ENCODE measurements at places on chromosomes 1 and 21.

DNA sequence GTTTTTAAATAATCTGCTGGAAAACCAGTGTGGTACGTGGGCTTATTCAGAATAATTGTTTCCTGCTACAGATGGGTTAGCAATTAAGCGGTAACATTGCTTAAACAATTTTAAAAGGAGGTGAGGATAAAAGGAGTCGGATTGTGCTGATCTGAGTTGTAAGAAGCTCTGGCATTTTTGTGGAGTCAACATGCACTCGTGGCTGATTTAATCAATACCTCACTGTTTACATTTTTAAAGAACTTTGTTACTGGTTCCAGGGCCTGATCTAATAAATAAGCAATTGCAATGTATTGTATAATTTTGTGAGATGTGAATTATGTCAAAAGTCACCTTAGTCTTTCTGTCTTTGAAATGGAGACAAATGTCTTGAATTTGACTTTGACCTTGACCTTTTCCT lies 474.0 kb downstream of the SETD4 start:
- no peak for DNase-seq

DNA sequence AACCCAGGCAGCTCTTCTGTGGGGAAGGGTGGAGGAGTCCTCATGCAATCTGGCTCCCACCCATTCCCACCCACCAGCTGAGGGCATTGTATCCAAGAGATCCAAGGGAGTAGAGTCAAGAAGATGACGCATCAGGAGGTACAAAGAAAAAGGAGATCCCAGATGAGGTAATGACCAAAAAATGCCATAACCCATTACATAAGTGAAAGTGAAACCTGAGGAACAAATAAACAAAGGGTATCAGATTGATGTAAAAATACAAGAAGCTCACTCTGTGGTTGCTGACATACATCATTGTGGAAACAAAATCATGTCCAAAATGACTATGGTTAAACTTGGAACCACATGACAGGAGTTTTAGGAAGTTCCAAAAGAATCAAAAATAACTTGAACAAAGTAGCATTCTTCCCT lies 42.5 kb downstream of the CCN1 start:
- DNase-seq, result no peak

DNA sequence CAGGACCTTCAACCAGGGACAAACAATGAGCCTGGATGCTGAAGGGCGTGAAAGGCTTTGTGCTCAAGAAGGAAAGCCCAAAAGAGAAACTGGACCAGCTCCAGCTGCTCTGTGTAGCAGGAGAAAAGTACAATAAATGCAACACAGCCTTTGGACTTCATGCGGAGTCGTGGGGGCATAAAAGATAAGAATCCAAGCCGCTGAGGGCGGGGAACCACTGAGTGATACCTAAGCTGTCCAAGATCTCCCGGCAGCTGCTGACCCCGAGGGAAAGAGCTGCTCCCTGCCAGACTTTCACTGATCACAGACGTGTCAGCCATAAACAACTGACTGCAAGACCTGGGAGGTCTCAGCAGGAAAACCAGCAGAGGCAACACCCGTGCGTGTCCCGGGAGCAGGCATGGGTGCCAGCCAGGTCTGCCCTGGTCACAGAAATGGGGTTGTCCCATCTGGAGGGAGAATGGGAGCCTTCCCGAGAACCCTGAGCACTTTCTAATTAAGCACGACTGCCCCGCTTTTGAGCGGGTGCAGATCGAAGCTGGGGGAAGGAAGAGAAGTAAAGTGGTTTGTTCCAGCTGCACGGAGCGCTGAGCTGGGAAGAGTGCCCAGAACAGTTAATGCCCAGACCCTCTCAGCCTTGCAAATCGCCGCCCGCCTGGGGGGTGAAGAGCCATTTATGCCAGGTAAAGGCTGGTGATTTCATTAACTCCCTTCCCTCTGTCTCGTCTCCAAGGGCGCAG lies 68.3 kb upstream of the TARDBP start:
- no peak for DNase-seq

GRCh38 chr21:15365751-15366392 lies 301.1 kb upstream of the NRIP1 start:
- no peak for DNase-seq

- no peak for DNase-seq
Measured at GRCh38 chr1:218810306-218810705, 363.4 kb upstream of the LYPLAL1 start.

DNA sequence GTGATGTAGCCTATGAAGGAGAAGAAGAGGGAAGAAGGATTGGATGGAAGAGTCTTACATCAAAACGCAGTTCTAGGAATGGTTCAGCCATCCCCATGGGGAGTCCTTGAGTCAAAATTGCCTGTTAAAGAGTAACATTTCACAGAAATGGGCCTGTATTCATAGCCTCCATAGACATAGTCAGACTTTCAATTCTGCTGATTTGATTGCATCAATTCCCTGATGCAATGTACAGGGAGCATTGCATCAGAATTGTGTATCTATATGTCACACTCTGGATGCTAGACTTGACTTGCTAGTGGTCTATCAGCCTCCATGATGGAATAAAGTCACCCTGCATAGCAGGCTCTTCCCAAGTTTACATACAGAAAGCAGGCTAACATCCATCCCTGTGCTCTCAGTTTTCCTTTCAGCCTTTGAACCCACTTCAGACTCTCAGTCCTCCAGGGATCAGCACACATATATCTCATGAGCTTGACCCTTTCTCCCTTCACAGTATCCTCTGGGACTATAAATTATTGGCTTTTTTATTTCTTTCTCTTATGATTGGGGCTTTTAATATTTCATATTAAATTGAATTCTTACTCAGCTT lies 1111.7 kb upstream of the B3GALT2 start:
- DNase-seq, result no peak

DNA sequence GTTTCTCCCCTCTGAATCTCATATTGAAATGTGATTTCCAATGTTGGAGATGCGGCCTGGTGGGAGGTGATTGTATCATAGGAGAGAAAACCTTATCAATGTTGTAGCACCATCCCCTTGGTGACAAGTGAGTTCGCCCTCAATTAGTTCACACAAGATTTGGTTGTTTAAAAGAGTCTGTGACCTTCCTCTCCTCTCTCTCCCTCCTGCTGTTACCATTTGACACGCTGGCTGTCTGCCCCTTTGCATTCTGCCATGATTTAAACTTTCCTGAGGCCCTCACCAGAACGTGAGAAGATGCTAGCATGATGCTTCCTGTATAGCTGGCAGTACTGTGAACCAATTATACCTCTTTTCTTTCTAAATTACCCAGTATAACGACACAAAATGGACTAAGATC lies 730.9 kb upstream of the PRMT6 start:
- DNase-seq, result no peak

DNA sequence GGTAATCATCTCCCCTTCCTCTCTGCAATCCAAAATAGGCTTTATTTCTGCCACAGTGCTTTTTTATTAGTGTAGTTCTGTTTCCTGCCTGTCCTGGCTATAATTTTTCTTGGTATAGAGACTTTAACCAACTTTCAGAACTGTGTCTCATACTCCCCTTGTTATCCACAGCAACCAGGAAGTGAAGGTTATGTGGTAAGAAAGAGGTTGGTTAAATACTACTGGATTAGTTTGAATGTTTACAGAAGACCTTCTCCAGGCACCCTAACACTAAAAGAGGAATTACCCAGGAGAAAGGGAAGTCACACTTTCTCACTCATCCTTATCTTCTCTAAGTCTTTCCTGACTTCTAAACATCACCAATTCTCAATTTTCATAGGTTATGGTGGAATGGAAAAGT lies 17.8 kb upstream of the TNFSF4 start:
- no peak for DNase-seq

DNA sequence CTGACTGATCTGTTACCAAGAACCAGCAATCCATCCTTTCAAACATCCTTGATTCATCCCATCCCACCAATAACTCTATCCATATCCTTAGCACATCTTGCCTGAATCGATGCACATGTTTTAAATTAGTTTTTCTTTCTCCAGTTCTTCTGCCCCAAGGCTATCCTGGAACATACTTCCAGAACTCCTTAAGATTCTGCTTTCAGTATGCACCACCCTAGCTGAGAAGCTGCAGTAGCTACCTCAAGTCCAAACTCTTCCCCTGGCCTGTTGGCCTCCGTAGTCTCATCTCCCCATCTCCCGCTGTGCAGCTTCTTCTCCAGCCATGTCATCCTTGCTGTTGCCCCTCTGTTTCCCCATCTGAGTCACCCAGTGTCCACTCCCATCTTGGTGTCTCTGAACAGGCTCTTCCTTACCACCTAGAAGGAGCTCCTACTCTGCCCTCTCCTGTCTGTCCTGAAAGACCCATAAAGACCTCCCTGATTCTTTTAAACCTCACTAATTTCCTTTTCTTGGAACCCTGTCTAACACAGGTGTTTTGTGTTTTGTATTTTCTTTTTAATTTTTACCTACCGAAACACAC lies 108.0 kb downstream of the SGIP1 start:
- no peak for DNase-seq

GRCh38 chr1:43373066-43373940 lies 5.5 kb upstream of the ELOVL1 start:
- no peak for DNase-seq

DNA sequence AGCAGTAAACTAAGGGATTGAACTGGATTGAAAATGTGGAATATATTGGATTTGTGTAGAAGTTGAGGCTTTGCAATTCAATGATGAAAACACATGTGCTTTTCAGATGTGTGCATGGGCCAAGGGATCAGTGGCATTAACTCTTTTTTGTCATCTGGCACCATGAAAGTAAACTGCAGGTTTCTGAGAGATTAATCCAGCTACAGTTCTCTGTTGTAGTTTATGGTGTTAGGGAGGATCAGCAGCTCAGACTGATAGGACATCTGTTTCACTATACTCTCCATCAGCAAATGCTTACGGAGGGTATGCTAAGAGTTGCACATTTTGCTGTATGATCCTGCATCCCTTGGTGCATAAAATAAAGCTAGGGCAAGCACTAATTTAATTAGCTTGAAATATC lies 82.6 kb downstream of the C1orf21 start:
- no peak for DNase-seq

DNA sequence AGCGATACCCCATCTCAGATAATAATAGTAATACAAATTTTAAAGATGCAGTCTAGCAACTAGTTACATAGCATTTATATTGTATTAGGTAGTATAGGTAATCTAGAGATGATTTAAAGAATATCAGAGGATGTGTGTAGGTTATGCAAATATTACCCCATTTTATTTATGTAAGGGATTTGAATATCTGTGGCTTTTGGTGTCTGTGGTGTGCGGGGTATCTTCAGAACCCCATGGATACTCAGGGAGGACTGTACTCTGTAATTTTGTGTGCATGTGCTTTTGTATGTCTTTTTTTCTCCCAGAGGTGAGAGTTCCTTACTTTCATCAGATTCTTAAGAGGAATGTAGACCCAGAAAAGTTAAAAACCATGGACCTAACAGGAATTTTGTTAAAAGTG lies 12.8 kb downstream of the RNF2 start:
- DNase-seq, result no peak

GRCh38 chr1:201769966-201770365 lies 59.0 kb upstream of the IPO9 start:
- no peak for DNase-seq

GRCh38 chr21:27734146-27734545 lies 767.3 kb upstream of the ADAMTS5 start:
- no peak for DNase-seq

GRCh38 chr1:87584586-87584985 lies 255.9 kb downstream of the LMO4 start:
- no peak for DNase-seq

DNA sequence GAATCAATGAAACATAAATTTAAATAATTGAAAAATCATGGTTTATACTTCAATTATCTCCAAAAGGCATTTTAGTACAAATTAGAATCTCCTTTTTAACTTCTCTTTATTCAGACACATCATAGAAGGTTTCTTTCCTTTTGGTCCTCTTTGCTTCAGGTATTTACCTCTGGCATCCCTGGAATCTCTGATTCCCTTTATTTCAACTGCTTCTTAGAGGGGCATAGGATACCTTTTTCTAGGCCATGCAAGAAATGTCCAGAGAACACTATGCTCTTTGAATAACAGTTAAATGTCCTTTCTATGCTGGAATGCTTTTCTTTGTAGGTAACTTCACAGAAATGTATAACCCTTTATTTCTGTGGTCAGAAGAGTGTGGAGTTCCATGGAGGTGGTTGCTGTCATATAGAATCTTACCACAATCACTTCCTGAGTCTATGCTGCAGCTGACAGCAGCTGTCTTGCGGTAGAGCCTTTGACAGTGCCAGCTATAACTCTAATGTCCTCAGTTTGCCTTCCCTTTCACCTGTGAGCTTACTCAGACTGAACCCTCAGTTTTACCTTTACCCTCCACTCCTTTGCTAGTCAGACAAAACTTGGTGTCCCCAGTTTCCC lies 8.6 kb downstream of the LAMC2 start:
- no peak for DNase-seq

DNA sequence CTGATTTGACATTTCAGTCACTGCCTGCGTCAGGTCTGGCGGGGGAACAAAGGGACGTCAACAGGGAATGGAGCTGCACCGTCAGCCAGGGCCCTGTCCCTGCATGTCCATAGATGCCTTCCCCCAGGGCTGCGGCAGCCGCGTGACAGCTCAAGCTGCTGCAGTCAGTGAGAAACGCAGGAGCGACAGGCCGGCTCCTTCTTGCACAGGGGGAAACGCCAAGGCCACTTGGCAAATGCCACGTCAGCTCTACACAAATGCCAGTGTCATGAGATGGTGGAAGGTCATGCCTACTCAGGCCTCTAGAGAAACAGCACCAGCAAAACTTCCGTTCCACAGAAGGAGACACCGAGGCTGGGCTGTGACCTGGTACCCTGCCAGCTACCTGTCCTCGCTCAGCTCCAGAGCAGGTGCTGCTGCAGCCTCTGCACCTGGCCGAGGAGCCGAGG lies 37.7 kb downstream of the SYF2 start:
- no peak for DNase-seq

DNA sequence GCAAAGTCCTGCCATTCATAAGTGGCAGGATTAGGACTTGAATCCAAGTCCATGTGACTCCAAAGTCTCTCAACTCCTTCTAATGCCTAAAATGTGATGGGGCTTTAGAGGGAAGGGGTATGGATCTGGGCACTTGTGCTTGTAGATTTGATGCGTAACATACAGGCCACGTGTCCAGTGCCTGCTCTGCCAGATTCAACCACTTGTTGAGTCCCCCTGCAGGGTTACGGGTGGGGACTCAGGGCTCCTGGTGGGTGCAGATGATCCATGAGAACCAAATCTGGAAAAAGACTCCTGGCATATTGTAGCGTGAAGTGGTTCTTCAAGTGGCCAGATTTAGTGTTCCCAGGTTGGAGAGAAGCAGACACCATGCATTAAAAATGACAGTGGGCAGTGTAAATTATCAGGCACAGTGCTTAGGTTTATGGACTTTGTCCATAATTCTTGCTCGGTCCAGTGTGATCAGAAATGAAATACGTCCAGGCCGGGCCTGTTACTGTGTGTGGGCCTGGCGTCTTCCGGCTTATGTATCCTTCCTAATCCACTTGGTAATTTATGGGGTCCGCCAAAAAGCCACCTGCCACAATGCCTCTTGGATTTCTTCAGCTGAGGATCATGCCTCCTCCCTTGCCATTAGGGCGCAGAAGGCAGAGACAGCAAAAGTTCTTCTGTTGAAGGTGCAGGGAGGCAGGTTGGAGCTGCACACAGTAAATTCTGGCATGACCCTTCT lies 51.2 kb upstream of the LRP8 start:
- DNase-seq, result no peak

Measured in stimulated activated CD8-positive, alpha-beta memory T cell treated with anti-CD3 and anti-CD28 coated beads, Interleukin-15, amount 100 ng/mL, for 1 hour (primary cell).